ENCODE measurements at places on chromosomes 3 and 15.

DNA sequence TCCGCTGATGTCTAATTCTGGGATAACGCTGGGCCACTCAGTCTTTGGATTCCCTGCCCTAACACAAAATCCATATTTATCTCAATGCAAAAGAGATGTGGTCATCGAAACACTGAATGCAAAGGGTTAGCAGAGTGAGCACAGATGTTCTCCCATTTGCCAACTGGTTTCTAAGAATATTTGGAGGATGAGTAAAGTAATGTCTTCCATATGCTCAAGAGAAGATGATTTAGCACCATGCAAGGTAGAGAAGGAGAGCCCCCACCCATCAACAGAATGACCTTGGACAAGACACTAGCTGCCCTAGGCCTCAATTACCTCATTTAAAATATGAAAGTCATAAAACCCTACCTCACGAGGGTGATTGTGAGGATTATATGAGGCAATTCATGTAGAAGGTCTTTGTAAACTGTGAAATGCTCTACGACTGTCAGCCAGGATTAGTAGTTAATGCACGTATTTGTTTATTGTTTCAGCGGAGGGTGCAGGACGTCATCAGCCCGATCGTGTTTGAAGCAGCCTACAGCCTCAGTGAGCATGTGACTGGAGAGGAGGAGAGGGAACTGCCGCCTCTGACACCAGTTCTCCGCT lies 232.9 kb upstream of the CTDSPL start:
- H3K27me3 ChIP-seq = peaks cover 4% of the 10 kb centered on the region
- no peak for DNase-seq
- no peak overlapping the region for H3K27ac ChIP-seq
- no peaks in the 10 kb centered on the region for H3K4me1 ChIP-seq
- no peaks in the 10 kb centered on the region for H3K36me3 ChIP-seq

DNA sequence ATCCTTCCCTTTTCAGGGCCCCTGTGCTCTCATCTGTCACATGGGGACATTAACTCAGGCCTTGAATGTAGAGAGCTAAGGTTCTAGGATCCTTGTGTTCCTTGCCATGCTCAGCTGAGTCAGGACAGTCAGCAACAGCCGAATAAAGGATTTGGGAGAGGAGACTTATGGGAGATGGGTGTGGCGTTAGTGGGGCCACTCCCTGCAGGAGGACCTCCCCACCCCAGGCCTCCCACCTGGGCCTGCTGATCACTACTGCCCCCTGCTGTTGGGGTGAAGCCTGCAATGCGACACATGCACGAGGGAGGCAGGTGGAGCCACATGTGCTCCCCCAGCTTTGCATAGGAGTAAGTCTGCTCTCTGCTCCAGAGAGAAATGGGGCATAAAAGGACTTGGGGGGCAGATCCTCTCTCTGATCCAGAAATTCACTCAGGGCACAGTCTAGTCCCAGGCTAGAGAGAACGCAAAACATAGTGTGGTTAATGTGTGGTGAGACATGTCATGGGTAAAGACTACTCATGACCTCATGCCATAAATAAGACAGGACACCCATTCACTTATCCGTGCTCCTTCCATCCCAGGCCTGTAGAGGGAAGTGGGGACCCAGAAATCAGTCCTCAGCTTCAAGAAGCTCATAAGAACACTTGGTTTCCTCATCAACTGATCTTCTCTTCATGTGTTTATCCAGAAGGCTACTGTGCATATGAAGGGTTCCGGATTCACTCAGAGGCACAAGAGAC lies 19.4 kb downstream of the RBP1 start:
- no peak for DNase-seq
- no peaks in the 10 kb centered on the region for H3K4me1 ChIP-seq
- H3K4me3 ChIP-seq = no peak overlapping the region
- H3K27me3 ChIP-seq = peaks cover 2% of the 10 kb centered on the region
- H3K27ac ChIP-seq = no peak overlapping the region
- no peaks in the 10 kb centered on the region for H3K36me3 ChIP-seq

GRCh38 chr3:169529013-169529412 lies 134.5 kb downstream of the MECOM start:
- no peaks in the 10 kb centered on the region for H3K4me1 ChIP-seq
- no peak for DNase-seq
- no peak overlapping the region for H3K27ac ChIP-seq
- H3K4me3 ChIP-seq = no peak overlapping the region
- H3K36me3 ChIP-seq = no peaks in the 10 kb centered on the region

GRCh38 chr15:33946152-33946551 lies 22.1 kb upstream of the CHRM5 start:
- H3K36me3 ChIP-seq = peaks cover 3% of the 10 kb centered on the region
- H3K27me3 ChIP-seq = no peaks in the 10 kb centered on the region
- no peak overlapping the region for H3K4me3 ChIP-seq
- H3K4me1 ChIP-seq = no peaks in the 10 kb centered on the region
- H3K27ac ChIP-seq = no peak overlapping the region

GRCh38 chr3:196947136-196947859 lies 5.0 kb upstream of the NCBP2 start:
- H3K27ac ChIP-seq = no peak overlapping the region
- H3K27me3 ChIP-seq = no peaks in the 10 kb centered on the region
- peaks cover 15% of the 10 kb centered on the region for H3K4me1 ChIP-seq
- H3K4me3 ChIP-seq = no peak overlapping the region

GRCh38 chr3:36700537-36701248 lies 63.7 kb downstream of the DCLK3 start:
- H3K27me3 ChIP-seq = no peaks in the 10 kb centered on the region
- H3K27ac ChIP-seq = no peak overlapping the region
- no peak overlapping the region for H3K4me3 ChIP-seq

DNA sequence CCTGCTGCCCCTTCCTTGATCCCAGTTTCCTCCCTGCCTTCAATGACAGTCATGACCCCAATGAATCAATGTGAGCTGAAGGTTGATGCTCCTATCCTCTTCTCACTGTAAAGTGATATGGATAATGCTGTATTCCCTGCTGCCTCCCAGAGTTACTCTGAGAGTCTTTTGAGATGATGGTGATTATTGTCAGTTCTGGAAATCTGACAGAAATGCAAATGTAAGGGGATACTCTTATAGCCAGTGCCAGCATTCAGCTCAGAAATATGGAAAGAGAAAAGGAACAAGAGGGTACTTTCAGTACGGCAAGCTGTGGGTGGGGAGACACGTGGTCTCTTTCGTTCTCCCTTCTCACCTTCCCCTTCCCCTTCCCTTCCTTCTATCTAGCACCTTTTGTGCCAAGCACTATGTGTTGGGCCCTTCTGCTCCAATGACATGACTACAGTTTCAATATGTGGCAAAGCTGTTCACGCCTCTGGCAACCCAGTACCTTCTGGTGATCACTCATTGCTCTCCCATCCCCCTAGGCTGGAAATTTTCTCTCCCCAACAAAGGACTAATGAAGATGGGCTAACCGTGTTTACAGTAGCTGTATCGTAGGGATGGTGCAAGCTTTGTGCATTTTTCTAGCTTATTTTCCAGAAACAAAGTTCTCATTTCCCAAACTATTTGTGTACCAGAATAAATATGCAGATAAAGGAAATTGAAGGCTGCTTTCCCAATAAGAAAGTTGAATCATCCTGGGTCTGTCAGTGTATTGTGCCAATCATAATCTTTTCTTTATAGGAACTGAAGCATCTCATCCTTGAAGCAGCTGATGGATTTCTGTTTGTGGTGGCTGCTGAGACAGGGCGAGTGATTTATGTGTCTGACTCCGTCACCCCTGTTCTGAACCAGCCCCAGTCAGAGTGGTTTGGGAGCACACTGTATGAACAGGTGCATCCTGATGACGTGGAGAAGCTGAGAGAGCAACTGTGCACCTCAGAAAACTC lies 70.3 kb downstream of the ARNT2 start:
- no peak for DNase-seq
- H3K27ac ChIP-seq = no peak overlapping the region
- no peaks in the 10 kb centered on the region for H3K36me3 ChIP-seq
- H3K27me3 ChIP-seq = peaks cover 6% of the 10 kb centered on the region
- no peak overlapping the region for H3K4me3 ChIP-seq

- no peak overlapping the region for H3K4me3 ChIP-seq
- DNase-seq = no peak
- peaks cover 35% of the 10 kb centered on the region for H3K27me3 ChIP-seq
- no peaks in the 10 kb centered on the region for H3K36me3 ChIP-seq
- H3K4me1 ChIP-seq = no peaks in the 10 kb centered on the region
Observed at GRCh38 chr3:127978636-127979035, 63.6 kb downstream of the KBTBD12 start.

DNA sequence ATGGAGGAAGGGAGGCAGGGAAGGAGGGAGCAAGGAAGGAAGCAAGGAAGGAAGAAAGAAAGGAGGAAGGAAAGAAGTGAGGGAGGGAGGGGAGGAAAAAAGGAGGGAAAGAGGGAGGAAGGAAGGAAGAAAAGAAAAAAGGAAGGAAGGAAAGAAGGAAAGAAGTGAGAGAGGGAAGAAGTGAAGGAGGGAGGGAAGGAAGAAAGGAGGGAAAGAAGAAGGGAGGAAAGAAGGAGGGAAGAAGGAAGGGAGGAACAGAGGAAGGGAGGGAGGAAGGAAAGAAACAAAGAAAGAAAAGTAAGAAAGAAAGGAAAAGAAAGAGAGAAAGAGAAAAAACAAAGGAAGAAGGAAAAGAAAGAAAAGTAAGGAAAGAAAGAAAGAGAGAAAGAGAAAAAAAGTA lies 183.0 kb upstream of the SLC24A5 start:
- H3K4me1 ChIP-seq = no peaks in the 10 kb centered on the region
- no peak overlapping the region for H3K27ac ChIP-seq
- no peaks in the 10 kb centered on the region for H3K36me3 ChIP-seq
- no peak for DNase-seq

All from activated naive CD8-positive, alpha-beta T cell treated with anti-CD3 and anti-CD28 coated beads, Interleukin-2, amount 10 ng/mL, durations not matched to agents 7 days and 5 days (primary cell).